Right atrium auricular region (tissue), 2 donors: ENCODE measurements at places on chromosomes 16 and 17. TPM values are rescaled to one million over a fixed set of nuclear protein-coding genes. Genes with fewer than 3 reads are reported as not detected.

CTRB1 gene
- not detected for total RNA-seq

DNA sequence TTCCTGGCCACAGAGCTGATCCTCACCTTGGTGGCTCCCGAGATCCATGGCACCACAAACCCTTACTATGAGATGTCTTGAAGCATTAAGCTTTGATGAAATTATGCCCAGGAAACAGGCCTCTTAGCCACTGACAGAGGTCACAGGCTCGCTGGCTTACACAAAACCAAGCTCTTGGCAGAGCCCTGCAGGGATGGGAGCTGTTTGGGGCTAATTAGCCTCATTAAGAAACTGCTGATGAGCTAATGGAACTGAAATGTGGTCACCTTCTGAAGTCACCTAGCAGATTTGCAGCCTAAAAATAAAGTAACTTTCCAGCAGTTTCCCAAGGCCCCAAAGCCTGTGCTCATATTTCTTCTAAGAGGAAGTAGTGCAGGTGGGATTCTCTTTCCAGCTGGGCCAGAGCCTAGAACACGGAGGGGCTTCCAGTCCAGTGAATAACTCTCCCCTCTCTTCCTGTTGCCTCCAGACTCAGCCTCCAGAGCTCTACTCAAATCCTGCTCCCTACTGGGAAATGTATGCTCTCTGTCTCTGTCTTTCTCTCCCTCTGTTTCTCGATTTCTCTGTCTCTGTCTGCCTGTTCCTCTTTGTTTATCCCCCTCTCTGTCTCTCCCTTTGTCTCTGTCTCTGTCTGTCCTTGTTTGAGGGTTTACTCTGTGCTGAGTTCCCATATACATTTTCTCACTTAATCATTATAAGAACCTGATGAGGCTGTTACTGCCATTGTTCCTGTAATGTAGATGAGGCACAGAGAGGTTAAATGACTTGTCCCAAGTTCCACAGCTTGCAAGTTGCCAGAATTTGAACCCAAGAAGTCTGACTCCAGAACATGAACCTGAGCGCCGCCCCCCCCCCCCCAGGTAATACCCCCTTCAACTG is 338.9 kb downstream of the CA10 start:
- H3K27ac ChIP-seq, result no peak overlapping the region
- H3K4me3 ChIP-seq, result no peak overlapping the region
- no peak for DNase-seq
- H3K4me1 ChIP-seq, result no peaks in the 10 kb centered on the region

GRCh38 chr16:53219795-53220454 is 165.1 kb downstream of the CHD9 start:
- peaks cover 13% of the 10 kb centered on the region for H3K36me3 ChIP-seq
- no peak overlapping the region for H3K4me3 ChIP-seq
- peaks cover 54% of the 10 kb centered on the region for H3K4me1 ChIP-seq
- peak overlapping the region; percentile 55 for H3K27ac ChIP-seq
- DNase-seq, result no peak

SMURF2 gene
- 15.3 TPM for total RNA-seq

HSPB9 gene
- total RNA-seq, result not detected
